ENCODE measurements at places on chromosomes 12 and 14.
A peak's percentile ranks its signal among the peaks of the same experiment; 100 is the strongest.

- DNase-seq: no peak
Observed at GRCh38 chr12:4269279-4269991, 4.1 kb upstream of the CCND2 start.

- no peak for DNase-seq
Observed at GRCh38 chr12:79302162-79302814, 388.5 kb downstream of the PAWR start.

DNA sequence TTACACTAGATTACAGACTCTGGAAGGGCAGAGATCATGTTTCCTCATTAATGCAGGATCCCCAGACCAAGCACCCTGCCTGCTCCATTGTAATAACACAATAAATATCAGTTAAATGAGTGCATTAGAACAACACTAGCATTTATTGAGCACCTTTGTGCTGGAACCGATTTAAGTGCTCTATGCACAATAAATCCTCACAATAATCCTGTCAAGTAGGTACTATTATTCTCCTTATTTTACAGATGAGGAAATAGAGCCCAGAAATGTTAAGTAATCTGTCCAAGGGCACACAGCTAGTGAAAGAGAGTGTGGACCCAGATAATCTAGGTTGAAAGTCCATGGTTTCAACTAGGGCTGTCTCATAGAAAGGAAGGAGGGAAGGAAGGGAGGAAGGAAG is 69.8 kb downstream of the MAP1LC3B2 start:
- DNase-seq: no peak

- DNase-seq: no peak
Observed at GRCh38 chr14:74391479-74391878, 34.5 kb downstream of the SYNDIG1L start.

DNA sequence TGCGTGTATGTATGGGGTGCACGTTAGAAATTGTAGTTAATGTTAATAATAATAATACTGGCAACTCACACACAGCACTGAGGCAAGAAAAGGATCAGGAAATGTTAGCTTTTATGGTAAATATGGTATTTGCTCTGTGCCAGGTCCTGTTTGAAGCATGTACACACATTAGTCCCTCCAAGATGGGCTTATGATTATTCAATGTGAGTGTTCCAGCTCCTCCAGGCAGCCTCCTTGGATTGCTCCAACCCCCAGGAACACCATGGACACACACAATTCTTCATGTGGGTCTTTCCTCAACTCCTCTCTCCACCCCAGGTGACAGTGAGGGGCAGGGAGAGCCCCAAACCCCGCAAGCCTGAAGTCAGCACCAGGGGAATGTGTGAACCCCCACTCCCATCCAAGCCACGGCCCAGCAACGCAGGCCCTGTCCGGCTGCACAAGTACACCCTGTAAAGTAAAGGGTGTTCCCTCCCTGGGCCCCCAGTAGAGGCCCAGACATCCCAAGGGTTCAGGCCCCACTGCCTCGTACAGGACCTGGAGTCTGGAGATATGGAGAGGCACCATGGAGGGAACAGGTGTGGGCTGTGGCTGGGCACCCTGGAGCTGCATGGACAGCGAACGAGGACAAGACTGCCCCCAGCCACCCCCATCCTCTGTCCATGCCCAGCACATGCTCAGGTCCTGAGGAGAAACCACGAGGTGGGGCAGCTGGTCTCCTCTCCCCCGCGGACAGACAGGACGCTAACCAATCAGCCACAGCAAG is 41.3 kb downstream of the NCOR2 start:
- DNase-seq: no peak

DNA sequence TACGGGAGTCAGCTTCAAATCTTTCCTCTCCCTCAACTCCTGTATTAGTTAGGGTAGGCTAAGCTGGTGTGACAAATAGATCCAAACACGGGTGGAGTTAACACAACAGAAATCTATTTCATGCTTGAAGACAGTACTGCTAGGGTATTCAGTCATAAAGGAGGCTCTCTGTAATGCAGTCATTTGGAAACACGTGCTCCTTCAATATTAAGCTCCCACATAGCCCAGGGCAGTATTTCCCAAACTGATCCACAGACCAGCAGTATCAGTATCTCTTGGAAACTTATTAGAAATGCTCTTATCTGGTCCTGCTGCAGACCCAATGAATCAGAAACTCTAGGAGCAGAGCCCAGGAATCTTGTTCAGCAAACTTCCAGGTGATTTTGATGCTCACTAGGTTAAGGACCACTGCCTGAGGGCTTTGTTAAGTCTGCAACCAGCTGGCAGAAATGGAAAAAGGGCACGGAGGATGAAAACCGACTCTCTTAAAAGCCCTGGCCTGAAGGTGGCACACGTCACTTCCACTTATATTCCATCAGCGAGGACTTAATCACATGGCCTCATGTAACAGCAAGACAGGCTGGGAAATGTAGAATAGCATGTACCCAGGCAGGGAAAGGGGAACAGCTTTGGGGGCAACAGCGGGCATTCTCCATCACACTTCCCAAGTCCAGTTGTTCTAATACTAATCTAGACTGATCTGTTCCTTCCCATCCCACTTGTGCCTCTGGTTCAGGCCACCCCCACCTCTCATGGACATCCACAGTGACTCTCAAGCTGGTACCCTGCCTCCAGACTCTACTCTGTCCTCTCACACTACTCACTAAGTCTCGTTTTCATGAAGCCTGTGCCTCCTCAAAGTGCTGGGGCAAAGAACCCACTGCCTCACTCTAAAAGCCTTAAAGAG is 38.2 kb upstream of the RIC8B start:
- DNase-seq: no peak

- DNase-seq: no peak
Observed at GRCh38 chr12:22625762-22626294, 857 bp downstream of the ETNK1 start.

DNA sequence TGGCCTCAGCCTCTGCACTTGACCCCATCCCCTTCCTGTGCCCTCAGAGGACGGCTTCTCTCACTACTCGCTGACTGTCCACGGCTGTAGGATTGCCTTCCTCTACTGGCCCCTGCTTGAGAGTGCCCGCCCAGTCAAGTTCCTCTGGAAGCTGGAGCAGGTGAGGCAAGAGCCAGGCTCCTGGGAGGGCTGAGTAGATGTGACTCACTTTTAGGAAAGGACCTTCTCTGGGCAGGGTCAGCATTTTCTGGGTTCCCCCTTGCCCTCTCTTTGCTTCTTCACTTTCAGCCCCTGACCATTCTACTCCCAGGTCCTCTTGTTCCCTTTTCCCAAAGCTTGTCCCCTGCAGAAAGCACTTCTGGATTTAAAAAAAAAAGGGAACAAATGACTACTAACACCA is 7.7 kb downstream of the CLSTN3 start:
- DNase-seq: no peak

GRCh38 chr14:24669651-24670050 is 35.7 kb upstream of the GZMB start:
- no peak for DNase-seq

DNA sequence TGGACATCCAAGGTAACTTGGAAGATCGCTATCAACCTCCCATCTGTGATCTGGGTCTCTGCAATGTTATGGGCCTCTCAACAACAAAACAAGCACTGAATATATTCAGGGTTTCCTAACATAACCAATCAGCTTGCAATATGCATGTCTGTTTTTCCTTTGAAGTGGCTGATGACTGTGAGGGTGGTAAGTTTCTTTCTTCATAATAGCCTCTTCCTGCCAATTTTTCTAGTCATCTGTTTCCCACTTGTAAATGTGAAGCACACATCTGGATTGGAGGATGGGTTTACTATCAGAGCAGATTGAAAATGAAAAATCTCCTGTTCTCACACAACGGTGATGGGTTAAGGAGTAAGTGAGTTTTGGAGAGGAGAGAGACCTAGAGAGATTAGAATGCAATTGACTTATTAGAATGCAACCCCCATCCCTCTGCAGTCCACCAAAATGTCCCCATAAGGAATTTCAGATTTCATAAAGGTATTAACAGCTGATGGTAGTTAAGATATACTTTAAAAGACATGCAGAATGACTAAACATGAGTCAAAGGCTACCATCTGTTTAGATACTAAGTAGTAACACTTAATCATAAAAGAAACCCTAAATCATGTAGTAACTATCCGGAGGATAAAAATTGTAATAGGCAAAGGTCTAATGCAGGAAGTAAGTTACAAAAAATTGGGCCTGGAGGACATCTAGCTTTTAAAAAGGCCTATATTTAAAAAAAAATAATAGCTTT is 58.4 kb upstream of the SAV1 start:
- no peak for DNase-seq

- peak; percentile 67 for DNase-seq
Observed at GRCh38 chr12:52203079-52203921, 11.5 kb upstream of the KRT80 start.

- DNase-seq: no peak
Observed at GRCh38 chr14:52678591-52678990, 16.8 kb downstream of the ERO1A start.

GRCh38 chr12:685388-685787 is 22.1 kb upstream of the NINJ2 start:
- no peak for DNase-seq

Measured in AG04449 (cell line).